ENCODE measurements at places on chromosomes 7 and 10.

GRCh38 chr7:112646783-112647182 is 143.4 kb downstream of the TMEM168 start:
- DNase-seq, result no peak

DNA sequence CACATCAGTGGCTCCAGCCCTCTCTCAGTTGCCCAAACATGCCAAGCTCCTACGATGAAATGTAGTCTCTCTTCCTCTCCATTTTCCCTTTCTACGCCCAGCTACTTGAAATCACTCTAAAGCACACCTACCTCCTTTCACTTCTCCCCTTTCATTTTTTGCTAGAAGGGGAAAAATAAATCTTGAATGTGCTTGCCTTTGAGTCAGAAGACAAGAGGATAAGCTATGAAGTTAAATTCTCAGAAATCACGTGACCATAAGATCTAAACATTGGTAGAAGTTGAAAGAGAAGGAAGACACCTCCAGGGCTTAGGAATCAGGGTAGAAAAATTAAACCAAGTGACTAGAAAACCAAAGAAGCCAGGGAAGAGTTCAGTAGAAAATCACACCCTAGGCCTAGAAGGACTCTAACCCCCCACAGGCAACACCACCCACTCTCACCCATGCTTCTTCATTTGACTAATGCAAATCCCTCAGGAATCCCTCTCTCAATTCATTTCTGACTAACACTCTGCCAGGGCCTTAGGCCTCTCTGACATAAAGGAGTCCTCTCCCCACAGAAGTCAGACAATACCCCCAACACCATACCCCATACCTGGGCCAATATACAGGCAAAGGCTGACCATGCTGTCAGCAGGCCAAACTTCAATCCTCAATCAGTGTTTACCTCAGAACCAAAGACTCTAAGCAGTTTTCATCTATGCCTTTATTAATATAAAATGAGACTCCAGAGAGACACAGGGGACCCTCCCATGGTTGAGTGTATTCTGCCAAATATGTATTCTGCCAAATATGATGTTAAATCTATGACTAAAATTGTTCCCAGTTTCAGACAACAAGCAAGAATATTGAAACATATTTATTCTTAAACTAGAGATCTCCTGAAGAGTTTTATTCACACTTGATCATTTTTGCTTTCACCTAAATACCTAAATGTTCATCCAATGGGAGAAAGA is 84.8 kb downstream of the ELMO1 start:
- DNase-seq, result no peak

GRCh38 chr10:98267069-98267893 is 713 bp downstream of the LOXL4 start:
- no peak for DNase-seq

GRCh38 chr10:14696821-14697220 is 77.9 kb downstream of the FAM107B start:
- no peak for DNase-seq

DNA sequence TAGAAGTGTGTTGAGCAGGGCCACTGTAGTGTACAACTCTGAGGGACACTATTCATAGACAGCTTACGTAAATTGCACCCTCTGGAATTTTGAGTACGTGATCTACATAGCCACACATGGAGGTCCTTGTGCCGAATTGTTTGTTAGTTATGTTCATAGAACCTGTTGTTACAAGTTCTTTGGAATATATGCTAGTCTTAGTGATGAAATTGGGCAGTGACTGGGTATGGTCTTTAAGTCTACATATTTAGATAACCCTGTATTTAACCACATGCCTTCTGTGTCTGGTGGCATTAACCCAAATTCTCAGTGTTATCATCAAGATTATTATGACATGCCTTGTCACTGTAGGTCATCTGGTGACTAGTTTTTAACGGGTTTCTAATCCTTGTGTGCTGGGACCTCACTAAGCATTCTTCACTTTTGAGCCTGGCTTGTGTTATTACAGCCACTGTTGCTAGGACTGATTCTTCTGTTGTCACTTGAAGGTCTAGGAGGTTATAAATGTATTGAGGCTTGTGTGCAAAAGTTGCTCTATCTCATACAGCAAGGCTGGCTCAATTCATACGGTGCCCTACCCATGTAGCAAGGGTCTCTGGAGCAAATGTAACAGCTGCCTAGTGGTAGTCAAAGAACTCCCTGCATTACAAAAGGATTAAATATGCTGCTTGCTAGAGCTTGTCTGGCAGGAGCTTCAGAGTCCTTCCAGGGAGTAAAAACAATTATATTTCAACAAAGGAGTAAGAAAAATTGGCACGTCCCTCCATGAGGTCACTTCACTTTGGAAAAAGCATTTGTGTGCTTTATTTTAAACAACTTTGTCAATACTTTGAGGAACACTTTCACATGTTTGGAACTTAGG is 65.4 kb downstream of the CDK14 start:
- DNase-seq, result no peak

DNA sequence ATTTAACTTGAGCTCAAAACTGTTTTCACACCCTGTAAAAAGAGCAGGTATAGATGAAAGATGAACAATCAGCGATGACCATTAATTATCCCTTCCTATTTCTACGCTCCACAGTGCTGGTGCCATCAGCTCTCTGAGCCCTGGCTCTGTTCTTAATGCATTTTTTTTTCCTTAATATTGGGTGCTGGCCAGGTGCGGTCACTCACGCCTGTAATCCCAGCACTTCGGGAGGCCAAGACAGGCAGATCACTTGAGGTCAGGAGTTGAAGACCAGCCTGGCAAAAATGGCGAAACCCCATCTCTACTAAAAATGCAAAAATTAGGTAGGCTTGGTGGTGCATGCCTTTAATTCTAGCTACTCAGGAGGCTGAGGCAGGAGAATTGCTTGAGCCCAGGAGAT is 4.2 kb downstream of the STEAP4 start:
- DNase-seq, result no peak

- DNase-seq, result no peak
Measured at GRCh38 chr7:99191869-99192596, 15.9 kb downstream of the KPNA7 start.

- no peak for DNase-seq
Measured at GRCh38 chr10:70432561-70433263, 8.8 kb downstream of the NODAL start.

DNA sequence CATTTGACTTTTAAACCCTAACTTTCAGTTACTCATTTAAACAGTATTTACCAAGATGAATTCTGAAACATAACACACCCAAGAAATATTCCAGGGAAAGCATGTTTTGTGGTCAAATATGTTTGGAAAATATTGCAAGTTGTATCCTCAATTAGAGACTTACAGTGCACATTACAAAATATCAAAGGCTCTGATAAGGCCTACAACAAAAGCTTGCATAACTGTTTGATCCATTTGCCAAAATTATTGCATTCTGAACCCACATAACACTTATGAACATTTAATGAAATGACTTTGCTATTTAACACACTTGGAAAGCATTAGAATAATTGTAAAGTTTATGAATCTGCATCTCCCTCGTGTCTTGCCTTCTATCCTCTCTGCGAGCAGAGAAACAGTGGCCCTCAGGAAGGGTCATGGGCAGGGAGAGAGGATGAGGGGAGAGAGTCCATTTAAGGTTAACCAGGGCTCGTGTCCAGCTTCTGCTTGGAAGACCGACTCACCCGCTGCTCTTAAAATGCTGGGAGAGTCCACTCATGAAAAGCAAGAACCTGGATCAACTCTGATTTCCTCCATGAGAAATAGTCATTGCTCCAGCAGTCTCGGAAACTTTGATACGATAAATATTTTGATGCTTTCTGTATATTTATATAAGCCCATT is 408.2 kb upstream of the ZMIZ1 start:
- no peak for DNase-seq

GRCh38 chr7:151725844-151726651 is 150.9 kb downstream of the PRKAG2 start:
- no peak for DNase-seq

DNA sequence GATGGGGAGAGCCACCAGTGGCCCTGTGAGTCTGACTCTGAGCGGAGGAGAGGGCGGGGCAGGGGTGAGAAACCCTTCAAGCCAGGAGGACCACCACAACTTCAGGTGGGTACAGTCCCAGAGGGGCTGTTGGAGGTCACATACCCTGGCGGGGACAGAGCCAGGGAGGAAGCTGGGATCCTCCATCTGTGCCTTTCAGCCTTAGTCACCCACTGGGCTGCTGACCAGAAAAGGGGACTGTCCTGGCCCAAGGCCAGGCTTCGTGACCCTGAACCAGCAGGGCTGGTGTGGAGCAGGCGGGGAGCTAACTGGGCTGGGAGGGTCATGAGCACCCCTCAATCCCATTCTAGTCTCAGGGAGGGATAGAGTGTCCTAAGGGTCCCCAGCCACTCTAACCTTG is 1.5 kb upstream of the CALHM3 start:
- DNase-seq, result no peak

DNA sequence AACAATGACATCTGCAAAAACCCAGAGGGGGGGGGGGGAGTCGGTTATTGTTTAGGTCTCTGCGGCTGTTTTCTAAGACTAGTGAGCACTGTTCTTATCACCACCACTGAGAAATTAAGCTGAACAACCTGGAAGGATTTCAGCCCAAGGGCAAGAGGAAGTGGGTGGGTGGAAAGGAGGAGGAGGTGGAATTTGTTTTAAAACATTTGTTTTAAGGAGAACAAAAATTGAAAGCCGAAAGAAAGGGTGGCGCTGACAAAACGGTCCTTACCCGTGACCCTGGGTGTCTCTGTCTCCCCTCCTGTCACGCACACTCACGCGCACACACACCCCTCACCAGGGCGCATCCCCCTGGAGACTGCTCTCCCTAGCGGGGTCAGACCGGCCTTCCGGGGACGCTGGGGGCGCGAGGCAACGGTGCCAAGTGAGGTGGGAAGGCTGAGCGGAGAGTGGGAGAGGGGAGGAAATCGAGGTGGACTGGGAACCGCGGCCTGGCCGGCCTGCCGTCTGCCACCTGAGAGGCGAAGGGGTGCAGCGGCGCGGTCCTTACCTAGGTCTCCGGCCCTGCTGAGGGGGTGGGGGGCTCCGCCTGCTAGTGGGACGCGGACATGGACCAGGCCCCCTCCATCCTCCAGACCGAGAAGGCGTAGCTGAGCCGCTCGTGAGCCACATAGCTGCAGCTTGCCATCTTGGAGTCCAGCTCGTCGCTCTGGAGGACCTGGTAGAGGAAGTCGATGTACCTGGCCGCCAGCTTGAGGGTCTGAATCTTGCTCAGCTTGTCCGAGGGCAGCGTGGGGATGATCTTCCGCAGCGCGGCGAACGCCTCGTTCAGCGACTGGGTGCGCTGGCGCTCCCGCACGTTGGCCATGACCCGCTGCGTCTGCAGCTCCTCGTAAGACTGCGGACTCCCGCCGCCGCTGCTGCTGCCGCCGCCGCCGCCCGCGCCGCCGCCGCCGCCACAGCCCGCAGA is 1.0 kb downstream of the TWIST1 start:
- no peak for DNase-seq

DNA sequence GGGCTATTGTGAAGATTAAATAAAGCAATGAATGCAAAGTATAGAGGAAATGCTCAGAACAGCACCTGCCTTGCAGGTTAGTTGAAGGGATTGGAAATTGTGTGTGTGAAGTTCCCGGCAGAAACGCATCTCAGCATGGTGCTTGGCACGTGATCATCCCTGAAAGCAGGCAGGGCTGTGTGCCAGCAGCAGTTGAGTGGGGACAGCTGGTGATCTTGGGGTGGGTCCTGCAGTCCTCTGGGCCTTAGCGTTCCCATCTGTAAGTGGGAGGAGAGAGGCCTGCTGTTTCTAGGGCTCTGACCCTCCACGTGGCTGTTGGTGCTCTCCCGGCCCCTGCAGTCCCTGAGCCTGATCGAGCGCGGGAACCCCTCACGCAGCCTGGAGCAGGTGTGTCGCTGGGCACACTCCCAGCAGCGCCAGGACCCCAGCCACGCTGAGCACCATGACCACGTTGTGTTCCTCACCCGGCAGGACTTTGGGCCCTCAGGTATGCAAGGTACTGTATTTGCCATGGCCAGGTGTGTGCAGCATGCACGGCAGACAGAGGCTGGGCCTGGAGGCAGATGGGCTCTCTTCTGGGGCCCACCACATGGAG is 55.3 kb downstream of the TBATA start:
- DNase-seq, result no peak

DNA sequence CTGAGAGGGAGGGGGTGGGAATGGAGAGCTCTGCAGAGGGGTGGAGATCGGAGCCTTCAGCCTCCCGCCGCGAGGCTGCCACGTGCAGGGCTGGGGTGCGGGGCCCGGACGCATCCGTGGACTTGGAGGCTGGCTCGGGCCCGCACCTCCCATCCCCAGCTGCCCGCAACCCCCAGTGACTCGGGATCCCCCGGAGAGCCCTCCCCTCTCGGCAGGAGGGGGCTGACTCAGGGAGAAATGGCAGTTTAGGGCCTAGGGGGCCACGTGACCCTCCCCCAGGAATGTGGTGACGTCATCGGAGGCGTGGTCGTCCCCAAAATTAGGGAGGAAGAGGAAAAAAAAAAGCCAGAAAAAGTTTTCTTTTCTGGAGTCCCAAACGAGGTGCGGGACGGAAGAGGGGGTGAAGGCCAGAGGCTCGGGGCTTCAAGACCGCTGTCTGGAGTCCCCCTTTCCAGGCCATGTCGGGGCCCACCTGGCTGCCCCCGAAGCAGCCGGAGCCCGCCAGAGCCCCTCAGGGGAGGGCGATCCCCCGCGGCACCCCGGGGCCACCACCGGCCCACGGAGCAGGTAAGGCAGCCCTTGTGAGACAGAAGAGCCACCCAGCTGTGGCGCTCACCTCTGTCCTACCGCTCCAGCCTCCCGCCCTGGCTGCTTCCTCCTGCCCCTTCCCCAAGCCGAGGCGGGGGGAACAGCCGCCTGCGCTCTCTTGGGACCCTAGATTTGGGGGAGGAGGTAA is at the start of gene TRIP6:
Gene TRIP6 (plus strand): TSS at position 348 of the 736 bp plus-strand sequence. CDS start 111 bp downstream, at position 459.
- peak; percentile 71 for DNase-seq

- no peak for DNase-seq
Measured at GRCh38 chr10:35074266-35074665, 15.9 kb downstream of the CUL2 start.

DNA sequence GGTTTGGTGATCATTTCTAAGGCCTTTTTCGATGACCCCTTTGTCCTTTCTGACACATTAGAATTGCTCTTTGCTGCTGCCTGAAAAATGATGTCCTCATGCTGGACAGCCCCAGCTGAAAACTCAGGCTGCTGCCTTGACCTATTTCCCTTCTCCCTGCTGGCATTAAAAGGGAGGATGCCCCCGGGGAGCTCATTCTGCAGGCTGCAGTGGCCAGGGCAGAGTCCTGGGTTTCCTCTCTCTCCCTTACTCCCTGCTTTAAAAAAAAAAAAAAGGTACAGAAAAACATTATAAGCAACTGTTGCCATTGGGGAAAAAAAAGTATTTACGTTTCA is 35.4 kb downstream of the LRRC4 start:
- no peak for DNase-seq

DNA sequence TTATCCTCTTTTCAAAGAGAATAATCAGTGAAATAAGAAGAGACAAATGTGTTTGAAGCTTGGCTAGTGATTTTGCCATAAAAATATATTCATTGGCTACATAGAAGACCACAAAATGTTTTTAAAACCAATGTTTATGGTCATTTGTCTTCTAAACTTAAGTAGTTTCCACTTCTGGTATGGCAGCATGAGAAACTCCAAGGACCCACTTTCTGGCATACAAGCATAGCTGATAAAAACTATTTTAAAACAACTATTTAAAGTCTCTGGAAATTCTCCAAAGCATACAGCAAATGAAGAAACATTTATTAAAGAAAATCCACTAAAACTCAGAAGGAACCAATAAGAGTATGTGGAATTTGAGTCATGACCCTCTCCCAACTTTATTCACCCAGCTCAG is 89.2 kb upstream of the TOMM7 start:
- no peak for DNase-seq

GRCh38 chr7:83347945-83348444 is 185.3 kb upstream of the PCLO start:
- DNase-seq, result no peak
